ENCODE measurements at places on chromosomes 4 and X.

- no peak for DNase-seq
Measured at GRCh38 chr4:177853229-177853628, 411.0 kb upstream of the AGA start.

GRCh38 chr4:8472158-8472688 lies 31.6 kb downstream of the TRMT44 start:
- no peak for DNase-seq

DNA sequence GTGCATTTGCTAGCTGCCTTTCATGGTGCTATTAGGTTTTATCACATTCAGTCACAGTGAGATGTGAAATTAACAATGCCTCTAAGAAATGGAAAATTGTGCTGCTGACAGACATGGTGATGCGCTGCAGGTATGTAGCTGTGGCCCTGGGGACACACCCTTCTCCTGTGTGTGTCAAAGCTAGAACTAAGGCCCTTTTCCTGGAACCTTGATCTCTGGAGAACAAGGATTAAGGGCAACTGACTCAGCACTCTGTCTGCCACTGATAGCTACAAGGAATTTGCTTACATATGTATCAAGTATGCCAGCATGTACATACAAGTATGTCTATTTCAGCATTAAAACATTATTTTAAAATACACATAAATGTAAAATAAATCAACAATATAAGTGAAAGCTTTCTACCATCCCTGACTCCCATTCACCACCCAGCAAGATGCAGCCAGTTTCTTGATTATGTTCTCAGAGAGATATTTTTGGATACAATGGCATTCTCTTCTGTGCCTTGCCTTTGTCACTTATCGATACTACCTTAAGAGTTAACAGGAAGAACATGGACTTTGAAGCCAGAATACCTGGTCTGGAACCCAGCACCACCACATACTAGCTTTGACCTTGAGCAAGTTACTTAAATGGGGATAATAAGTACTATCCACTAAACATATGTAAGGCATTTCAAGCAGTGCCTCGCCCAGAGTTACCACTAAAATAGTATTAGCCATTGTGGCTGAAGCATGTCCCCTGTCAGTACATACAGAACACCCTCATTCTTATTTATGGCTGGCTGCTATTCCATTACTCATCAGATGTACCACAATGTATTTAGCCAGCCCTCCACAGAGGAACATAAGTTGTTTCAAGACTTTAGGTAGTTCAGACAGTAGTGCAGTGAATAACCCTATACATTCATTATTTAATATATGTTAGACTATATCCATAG lies 68.5 kb downstream of the NPNT start:
- DNase-seq: no peak

GRCh38 chr4:174933083-174933482 lies 14.9 kb downstream of the ADAM29 start:
- DNase-seq: no peak

GRCh38 chr4:173119818-173120217 lies 48.8 kb upstream of the GALNT7 start:
- DNase-seq: no peak

DNA sequence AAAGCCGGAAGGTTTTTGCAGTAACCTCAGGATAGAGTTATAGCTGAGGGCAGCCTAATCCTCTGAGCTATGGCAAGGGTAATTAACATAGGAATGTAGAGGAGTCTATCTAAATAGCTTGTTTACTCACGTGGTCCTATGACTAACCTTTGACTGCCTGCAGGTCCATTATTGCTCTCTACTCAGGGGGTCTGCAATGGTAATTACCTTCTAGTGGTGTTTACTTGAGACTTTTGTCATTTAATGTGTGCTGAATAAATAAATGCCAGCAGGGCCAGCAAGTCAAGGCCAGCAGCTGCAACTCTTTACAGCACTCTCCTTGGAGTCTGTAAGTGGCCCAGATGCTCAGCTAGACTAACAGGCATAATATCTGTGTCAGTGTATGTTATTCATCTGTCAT lies 212.7 kb upstream of the FMR1 start:
- peak; percentile 38 for DNase-seq

DNA sequence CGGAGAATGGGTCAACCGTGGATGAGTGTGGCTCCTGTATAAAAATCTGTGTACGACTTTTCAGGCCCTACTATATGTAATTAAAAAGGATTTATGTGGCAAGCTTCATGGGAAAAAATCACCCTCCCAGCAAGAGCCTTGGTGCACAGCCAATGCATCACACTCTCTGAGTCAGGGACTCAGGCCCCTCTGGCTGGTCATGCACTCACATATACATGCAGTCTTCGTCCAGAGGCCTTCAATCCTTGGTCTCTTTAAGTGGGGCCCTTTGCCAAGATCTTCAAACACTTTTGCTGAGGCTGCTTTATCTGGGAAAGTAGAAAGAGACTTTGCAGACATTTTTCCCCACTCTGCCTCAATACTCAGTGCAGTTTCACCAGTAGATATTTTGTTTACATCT lies 311.4 kb upstream of the FSTL5 start:
- no peak for DNase-seq

DNA sequence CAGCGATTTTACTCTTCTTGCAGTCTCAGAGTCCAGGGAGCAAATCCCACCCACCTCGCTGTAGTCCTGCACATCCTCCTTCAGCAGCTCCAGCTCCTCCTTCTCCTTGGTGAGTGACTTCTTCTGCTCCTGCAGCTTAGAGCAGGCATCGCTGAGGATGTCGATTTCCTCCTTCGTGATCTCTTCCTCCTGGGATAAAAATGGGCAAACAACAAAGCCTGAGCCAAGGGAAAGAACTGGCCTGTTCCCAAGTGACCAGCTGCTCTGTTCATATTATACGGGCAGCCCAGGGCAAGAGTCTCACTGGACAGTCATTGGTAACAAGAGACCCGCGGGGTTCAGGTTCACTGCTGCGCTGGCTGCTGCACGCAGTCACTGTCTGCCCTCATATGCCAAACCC lies 26.2 kb downstream of the FGFR3 start:
- no peak for DNase-seq

GRCh38 chr4:37976507-37976906 lies 16.3 kb downstream of the PTTG2 start:
- no peak for DNase-seq

DNA sequence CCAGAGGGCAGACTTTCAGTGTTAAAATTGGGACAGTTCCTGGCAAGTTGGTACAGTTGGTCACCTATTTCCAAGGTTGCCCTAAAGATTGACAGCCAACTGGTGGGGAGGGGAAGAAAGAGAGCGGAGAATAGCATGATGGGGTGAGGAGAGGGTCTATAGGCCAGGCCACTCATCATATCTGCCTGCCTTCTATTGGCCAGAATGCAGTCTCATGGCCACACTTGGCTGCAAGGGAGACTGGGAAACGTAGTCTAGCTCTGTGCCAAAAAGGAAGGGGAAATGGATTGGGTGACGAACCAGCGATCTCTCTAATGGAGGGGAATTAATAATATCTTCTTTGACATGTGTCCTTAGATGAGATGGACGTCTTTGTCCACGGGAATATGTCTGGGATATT lies 197.4 kb upstream of the ATP6AP2 start:
- no peak for DNase-seq

DNA sequence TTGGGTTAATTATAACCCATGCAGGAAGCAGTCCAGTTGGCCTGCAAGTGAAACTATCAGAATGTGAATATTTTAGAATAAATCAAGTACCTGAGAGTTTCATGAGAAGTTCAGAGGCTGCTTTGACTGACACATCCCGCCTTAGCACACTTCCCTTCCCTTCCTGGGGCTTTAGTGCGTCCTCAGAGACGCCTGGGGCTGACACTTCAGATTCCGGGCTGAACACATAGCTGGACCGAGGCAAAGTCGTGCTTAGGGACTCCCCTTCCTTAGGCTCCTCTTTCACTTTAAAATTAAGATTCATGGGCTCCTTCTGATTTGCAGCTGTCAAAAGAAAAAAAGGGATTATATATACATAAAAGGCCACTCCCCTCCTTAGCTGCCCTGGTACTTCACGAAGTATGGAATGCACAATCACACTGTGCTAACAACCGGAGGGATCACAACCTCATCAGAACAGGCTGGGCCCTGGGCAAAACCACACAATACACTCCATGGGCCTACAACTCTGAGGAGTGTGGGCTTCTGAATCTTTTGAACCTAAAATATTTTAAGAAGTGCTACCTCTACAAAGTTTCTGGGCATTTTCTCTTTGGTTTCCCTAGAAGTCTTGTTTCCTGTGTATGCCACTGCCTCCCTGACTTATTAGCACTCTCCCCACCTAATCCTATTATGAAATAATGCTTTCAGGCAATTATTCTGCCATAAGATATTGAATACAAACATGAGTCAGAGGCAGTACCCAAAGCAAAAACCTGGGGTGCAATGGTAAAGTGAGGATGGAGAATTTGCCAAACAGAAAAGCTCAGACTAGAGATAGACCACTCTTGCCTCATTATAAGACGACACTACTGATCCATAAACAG lies 68.2 kb downstream of the ZNF827 start:
- no peak for DNase-seq

DNA sequence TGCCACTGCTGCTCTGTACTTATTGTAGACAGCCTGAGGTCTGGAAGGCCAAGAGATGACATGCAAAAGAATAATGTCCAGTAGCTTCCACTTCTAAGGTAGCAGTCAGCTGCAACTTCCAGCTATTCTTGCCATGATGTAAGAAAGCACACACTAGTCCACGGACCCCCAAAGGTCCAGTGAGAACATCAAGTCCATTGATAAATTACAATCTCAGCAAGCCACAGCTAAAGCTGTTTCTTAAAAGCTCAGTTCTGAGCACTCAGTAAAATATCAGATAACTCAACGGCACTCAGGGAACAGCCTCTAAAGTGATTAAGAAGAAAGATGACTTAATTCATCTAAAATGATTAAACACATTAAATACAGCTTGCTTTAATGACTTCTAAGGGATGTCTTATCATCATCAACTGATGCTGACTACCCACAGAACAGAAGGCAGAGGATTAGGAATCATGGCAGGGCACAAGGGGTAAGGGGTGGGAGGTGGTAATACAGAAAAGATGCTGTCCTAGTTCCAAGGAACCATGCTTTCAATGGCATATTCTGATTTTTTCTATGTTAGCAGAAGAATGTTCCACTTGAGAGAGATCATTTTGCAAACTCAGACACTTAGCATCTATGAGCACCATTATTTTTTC lies 99.1 kb upstream of the CBR4 start:
- no peak for DNase-seq

- no peak for DNase-seq
Measured at GRCh38 chr4:108772402-108772801, 9.5 kb upstream of the ETNPPL start.

DNA sequence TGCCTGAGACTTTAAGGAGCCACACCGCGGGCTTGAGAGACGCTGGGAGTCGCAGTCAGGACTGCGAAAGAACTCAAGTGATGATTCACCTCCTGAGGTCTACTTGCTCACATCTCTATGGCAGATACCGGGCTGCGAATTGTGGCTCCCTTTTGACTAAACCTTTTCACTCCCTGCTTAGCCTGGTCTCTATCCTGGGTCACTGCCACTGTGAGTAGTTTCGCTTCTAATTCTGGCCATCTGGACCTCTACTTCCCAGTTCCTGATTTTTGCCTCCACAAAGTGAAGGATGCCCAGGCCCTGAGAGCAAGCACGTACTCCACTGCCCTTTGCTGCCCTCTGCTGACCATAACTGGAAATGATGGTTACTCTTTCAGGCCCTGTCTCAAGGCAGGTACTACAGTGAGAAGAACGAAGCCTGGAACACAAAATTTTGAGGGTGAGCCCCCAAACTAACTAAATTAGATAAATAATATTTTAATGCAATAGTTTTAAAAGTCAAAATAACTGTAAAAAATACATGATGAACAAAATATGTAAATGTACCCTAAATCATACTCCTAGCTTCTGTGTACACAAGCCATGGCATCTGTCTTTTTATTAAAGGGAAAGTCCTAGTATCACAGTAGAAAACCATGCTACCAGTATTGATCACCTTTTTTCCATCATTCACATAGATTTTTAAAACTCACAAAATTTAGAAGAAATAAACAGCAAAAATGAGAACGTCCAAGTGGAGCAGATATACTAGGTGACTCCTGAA lies 16.7 kb downstream of the MAD2L1 start:
- peak; percentile 89 for DNase-seq

GRCh38 chr4:149277705-149278104 lies 537.9 kb downstream of the IQCM start:
- DNase-seq: no peak

DNA sequence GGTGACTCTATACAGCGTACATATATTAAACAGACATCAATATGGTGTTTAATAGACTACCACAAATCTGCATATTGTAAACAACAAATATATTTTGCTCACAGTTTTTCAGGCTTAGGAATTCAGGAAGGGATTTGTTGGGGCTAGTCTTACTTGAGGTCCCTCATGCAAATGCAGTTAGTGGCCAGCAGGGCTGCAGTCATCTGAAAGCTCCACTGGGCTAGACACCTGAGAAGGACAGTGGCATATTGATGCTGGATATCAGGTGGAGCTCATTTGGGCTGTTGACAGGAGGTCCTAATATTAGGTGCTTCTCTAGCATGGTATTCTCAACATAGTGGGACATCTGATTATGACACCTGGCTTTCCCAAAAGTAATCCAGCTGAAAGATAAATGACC lies 493.8 kb upstream of the PABPC4L start:
- DNase-seq: no peak

DNA sequence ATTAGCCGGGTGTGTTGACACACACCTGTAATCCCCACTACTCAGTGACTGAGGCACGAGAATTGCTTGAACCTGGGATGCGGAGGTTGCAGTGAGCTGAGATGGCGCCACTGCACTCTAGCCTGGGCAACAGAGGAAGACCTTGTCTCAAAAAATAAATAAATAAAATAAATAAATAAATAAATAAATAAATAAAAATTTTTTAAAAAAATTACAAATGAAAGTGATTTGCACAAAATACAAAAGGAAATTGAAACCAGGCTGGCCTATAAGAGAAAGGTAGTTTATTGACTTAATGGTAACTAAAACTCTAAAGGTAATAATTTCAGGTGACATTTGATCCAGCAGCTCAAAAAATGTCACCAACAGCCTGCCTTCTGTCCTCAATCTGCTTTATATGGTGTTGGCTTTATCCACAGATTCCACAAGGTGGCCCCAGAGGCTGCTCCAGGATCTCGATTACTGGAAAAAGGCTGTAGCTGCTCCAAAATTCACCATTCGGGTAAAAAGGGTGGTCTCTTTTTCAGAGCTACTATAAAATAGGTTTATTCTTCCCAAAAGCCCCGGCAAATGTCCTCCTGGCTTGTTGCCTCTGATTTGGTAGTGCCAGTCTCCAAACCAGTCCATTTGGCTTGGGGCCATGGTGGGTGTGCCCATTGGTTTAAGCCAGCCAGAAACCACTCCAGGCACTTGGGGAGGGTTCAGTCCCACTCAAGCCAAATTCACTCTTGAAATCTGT lies 61.4 kb upstream of the TRIM2 start:
- peak; percentile 96 for DNase-seq

DNA sequence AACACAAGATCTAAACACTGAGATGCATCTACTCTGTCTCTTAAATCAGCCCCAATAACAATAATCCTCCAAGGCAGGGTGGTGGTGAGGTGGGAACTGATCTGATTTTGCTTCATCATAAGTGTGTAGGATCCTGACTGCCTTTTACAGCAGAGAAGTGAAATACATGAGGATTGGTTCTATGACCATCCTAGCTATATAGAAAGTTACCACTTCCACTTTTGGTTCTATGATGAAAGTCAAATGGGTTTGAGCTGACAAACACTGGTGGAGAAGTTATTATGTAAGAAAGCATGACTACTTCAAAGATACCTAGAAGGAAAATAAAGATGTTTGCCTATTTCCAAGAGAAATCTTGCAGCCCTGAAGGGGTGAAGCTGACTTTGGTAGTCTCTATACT lies 181.6 kb downstream of the NKX6-1 start:
- DNase-seq: no peak

- no peak for DNase-seq
Measured at GRCh38 chrX:43741843-43742573, 85.9 kb downstream of the MAOA start.

GRCh38 chr4:48681856-48682255 lies 98.2 kb downstream of the FRYL start:
- no peak for DNase-seq

Measured in NCI-H1092 treated with DMSO at 0.1 percent for 48 hours (cell line).